ENCODE measurements at places on chromosomes 6 and 20. TPM values are rescaled to one million over a fixed set of nuclear protein-coding genes. Genes with fewer than 3 reads are reported as not detected.

DNA sequence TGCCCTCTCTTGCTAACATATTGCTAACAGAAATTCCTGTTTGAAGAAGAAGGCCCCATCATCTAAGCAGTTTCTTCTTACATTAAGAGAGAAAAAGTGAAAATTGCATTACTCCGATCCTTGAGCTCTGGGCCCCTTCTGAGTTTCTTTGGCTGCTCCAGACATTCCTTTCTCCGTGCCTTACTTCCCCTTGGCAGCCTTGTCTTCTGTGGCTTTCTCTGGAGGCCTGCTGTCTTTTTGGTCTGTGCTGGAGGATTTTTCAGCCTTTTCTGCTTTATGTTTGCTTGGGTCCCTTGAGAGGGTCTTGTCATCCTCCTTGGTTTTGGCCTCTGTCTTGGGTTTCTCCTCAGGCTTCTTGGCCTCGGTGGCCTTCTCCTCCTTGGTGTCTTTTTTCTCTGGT lies 378.8 kb upstream of the CHD6 start:
- no peak for DNase-seq

DNA sequence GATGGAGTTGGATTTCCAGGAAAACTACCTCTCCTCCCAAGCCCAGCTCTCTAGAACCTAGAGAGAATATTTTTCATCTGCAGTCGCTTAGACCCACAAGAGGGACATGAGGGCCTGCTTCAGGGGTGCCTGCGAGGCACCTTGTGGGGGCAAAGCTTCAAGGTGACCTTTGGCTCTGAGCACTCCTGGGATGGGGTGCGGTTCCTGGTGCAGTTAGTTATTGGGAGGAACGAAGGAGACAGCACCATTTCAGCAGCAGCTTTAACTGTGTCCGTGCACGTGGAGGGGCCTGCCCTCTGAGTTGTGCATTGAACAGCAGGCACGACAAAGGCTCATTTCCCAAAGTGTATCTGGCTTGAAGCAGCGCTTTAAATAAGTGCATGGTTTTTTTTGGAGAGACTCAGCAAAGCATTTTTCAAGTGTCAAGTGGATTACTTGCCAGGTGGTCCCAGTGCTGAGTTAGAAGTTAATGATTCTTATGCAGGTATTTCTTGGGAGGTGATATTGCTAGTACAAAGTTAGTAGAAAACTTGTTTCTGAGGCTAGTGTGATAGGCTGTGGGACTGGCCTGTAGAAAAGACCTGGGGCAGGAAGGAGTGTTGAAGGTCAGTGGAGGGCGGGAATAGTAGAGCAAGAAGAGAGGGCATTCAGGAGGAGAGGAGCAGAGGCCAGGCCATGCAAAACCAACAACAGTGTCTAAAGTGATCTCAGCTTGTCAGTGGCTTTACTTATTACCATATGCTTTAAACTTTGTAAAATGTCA lies 3.8 kb downstream of the IGF2R start:
- DNase-seq, result no peak

DNA sequence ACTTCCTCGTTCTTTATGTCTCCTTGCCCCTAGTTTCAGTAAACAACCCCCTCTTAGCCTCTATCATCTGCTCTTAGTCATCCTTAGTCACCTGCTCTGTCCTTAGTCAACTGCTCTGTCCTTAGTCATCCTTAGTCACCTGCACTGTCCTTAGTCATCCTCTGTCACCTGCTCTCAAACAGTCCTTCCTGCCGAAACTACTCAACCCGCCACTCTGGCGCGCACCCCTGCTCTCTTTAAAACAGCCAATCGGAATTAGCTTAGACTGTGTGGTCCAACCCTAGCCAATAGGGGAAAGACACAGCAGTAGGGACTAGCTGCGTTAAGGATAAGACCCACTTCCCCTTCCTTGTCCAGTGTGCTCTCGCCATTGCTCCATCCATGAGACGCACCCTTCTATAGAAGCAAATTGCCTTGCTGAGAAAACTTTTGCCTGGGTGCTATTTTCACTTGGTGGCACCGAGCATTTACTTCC lies 73.9 kb downstream of the BACH2 start:
- no peak for DNase-seq

DNA sequence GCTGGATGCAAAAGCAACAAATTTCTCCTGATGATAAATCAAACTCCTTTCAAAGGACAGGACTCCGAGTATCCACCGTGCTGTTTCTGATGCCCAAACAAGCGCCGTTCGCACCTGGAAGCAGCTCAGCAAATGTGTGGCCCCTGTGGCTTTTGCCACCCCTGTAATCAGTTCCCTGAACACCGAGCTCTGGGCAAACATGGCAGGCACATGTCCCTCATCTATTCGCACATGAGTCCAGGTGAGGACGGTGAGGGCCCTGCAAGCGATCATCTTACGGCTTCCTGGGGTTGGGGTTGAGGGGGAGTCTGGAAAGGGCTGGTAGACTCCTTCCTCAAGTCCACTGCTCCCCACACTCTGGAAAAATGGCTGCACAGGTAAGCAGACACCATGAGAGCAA lies 23.7 kb downstream of the RNASET2 start:
- DNase-seq, result no peak

Gene SLCO4A1
- total RNA-seq, result not detected

Gene SOBP
- total RNA-seq, result 9.8 TPM

Gene ZFAND3
- total RNA-seq, result 62.8 TPM
